ENCODE measurements at places on chromosomes 6 and 20.

DNA sequence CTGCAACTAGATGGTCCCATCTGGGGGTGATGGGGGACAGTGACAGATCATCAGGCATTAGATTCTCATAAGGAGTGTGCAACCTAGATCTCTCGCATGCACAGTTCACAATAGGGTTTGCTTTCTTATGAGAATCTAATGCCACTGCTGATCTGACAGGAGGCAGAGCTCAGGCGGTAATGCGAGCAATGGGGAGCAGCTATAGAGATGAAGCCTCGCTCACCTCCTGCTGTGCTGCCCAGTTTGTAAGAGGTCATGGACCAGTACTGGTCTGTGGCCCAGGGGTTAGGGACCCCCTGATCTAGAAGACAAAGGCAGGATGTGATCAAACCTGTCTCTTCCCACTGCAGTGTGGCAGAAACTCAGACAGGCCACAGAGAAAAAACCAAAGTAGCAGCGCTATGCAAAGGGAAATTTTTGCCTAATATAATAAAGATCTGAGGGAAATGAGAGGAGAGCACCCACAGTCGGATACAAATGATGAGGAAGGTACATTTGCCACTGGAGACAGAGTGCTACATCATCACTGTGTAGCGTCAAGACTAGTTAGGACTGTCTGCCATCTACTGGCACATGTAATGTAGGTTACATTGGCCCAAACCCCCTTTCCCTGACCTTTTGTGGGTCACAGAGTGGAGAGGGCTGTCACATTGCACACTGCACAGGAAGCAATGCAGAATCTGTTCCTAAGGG is 4.1 kb upstream of the LY86 start:
- DNase-seq, result no peak

GRCh38 chr6:143745166-143746133 is 67.7 kb downstream of the PHACTR2 start:
- DNase-seq, result no peak

GRCh38 chr6:25606151-25606550 is 45.9 kb upstream of the SCGN start:
- DNase-seq, result no peak

DNA sequence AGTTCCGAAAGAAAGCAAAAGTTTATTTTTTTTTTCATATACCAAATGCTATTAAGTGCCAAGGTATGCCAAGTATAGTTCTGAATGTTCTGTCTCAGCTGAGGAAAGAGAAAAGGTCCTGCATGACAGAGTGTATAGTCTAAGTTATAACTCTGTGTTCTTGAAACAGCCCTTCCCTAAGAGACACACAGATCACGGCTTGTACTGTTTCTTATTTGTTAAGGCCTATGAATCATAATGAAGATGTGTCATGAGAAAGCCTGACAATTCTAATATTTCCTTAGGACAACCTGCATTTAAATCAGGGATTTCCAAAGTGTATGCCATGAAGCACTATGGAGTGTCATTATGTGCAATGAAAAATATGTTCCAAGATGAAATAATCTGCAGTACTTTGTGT is 538.7 kb upstream of the CDH4 start:
- no peak for DNase-seq

DNA sequence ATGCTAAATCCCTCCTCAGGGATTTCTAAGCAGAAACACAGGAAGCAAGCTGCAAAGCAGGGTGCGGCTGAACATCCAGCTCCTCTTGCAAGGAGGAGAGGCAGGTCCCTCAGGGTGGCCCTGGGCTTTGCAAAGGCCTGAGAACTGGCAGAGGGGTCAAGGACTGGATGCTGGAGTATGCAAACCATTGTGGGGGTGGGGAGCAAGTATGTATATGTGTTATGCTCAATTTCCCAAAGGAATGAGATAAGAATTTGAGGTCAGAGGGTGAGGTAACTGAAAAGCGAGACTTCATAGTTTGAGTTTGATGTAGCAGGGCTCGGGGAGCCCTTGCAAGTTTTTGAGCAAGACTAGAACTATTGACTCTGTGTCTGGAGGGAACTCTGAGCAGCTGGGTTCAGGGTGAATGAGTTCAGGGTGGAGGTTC is 11.2 kb downstream of the SLC22A2 start:
- DNase-seq, result no peak

- no peak for DNase-seq
These were observed 33.9 kb downstream of the ZNF133 start for GRCh38 chr20:18321976-18322950.

DNA sequence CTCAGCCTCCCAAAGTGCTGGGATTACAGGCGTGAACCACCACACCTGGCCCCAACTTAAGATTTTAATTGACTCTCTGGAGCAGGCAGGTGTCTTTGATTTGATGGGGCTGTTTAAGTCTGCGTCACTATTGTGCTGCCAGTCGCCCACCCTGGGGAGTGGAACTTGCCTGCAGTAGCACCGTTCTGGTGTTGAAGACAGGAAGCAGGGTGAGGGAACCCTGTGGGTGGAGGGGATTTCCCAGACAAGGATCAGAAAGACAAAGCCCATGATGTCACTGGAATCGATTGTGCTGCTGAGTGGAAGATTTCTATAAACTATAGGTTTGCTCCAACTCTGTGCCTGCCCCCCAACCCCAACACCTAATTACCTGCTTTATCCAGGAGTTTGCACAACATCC is 11.0 kb downstream of the ALDH8A1 start:
- no peak for DNase-seq

DNA sequence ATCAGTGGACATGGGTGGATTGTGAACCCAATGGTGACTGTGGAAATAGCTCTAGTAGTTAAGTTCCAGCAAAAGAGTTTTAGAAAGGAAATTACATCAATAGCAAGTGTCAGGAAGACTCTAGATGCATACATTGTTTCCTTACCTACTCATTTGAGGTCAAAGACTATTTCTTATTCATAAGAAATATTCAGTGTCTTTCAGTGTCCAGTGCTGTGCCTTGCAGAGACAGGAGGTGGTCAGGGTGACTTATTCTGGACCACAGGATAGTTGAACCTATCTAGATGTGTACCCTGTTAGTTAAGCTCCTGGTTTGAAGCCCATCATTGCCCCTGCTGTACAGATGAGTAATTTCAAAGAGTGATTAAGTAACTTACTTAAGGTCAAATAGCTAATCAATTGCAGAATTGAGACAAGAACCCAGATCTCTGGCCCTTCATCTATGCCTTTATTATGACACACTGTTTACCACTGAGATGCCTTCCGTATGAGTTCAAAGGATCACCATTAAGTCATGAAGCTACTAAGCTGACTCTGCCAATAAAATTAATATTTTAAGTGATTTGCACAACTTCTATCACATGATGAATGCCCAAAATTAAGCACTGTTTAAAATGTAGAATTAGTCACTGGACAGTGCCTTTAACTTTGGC is 136.1 kb downstream of the PDSS2 start:
- DNase-seq, result no peak

- DNase-seq, result no peak
These were observed 45.8 kb downstream of the QKI start for GRCh38 chr6:163460307-163460782.

GRCh38 chr6:147509891-147510290 is 1.4 kb downstream of the SAMD5 start:
- no peak for DNase-seq

- no peak for DNase-seq
These were observed 26.5 kb downstream of the GLO1 start for GRCh38 chr6:38676236-38676973.

- no peak for DNase-seq
These were observed 124.7 kb upstream of the SPACA1 start for GRCh38 chr6:87922947-87923330.

- DNase-seq, result no peak
These were observed 12.5 kb downstream of the OTOR start for GRCh38 chr20:16760431-16761304.

DNA sequence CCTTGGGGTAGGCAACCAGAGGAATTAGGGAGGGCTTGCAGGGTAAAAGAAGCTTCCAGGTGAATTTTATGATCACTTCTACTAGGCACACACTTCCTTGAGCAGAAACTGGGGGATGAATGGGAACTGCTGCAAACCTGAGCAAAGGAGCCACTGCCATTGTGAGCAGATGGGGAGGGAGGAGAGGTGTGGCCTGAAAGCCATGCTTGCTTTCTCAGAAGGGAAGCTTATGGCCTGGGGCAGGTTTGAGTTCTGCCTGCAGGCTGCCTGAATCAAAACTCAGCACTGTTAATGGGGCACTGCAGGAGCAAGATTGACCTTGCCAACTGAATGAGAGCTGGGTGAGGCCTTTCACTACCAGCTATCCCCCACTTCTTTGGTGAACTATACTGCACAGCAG is 328.1 kb downstream of the NKAIN2 start:
- DNase-seq, result no peak

GRCh38 chr20:37702403-37703034 is 8.7 kb downstream of the CTNNBL1 start:
- no peak for DNase-seq

DNA sequence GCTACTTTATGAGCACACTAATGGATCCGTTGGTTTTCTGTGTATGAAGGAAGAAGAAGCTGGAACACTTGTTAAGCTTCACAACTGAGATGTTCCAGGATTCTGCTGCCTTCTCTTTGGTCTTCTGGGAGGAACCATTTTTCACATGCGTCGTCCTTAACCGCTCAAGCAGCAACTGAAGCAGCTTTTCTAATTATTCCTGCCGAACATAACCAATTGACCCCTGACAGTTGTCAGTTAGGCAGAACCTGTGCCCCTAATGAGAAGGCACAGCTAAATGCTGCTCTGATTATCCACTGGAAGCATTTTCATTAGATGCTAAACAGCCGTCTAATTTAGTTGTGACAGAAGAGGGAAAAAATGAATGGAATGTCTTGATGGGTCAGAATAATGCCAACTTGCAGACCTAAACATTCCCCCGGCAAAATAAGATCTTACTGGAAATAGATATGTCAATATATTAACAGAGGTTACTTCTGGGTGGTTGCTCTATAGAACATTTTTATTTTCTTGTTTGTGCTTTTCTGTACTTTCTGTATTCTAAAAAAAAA is 85.0 kb upstream of the SMLR1 start:
- no peak for DNase-seq

GRCh38 chr6:52976591-52977035 is 18.5 kb downstream of the GSTA4 start:
- no peak for DNase-seq

DNA sequence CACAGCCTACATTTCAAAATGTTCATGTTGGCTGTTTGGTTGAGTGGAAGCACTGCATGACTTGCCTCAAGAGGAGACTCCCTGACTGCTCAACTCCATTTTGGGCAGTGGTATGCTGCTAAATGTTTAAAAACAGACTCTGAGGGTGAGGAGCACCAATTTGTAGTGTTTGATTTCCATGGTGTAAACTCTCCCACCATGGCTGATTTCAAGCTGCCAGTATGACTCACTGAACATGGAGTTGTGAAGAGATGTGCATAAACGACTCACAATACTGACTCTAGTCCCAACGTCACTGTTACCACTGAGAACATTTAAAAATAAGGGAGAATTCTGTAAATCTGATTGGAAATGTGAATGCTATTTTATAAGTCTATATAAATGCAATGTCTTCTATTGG is 70.4 kb downstream of the BACH2 start:
- no peak for DNase-seq

DNA sequence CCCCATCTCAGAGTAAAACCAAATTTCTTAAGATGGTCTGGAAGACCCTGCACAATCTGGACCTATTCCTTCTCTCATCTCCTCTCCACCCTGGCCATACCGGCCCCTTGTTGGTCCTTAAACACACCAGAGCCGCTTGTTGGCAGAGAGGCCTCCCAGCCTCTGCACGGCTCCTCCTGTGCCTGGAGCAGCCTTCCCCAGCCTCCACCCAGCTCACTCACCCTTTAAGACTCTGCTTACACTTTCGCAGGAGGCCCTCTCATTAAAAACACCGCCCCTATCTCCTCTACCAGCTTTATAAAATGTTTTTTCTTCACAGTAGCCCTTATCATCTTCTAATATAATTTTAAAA is 49.8 kb downstream of the BANF2 start:
- no peak for DNase-seq

DNA sequence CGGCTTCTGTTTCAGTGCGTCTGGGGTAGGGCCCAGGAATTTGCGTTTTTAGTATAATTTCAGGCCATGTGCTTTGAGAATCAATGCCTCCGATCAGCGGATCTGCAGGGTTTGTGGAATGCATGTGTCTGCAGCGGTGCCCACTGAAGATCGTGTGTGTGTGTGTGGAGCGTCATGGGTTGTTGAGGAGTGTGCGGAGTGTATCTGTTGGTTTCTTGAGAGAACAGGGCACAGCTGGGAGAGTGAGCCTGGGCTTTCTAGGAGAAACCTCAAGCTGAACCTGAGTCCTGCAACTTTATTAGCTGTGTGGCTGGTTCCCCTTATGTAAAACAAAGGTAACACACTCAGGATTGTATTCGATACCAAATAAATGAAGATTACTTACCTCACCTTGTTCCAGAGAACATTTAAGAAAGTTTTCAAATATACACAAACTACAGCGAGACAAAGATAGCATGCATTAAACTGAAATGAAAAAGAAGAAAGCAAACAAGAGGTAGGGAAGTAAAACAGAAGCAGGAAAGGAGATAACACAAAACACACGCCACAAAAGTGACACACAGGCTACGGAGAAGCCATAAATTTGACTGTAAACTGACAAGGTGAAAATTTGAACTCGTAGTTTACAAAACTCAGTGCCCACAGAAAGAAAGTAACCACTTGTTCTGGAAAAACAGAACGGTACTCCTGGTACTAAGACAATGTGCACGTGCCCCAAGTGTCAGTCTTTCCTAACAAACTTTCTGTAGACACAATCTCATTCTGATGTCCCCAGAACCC is 28.8 kb downstream of the PDE10A start:
- no peak for DNase-seq

DNA sequence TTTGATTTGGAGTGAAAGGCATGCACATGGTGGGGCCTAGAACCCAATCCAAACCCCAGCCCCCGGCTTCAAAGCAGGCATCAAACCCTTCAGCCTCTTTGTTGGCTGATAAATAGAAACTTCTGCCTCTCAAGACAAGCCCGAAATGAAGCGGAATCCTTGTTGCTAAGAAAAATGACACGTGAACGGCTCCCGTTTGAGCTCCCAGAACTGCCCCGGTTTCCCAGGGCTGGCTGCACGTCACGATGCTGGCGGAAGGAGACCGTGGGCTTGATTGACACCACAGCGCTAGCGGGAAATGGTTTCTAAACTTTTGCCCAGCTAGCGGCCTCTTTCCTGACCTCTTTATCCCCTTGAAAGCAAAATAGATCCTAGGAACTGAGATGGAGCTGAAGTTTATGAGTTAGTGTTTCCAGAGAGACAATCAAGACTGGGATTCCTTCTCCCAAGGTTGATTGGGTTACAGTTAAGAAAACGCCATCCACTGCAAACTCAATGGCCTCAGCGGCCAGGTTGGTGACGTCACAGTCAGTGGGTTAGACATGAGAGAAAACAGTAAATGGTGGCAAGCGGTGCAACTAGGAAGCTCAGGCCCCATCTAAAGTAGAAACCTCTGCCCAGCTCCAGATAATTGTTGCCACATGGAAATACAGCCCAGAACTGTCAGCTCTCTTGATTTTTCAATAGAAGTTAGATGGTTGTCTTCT is 117.0 kb downstream of the ANKRD60 start:
- DNase-seq, result no peak
